ENCODE measurements at places on chromosomes 2 and 18. TPM values are rescaled to one million over a fixed set of nuclear protein-coding genes. Genes with fewer than 3 reads are reported as not detected.

The EFHD1 gene
- 9.6 TPM for total RNA-seq

The ATL2 gene
- total RNA-seq, result 98.9 TPM

DNA sequence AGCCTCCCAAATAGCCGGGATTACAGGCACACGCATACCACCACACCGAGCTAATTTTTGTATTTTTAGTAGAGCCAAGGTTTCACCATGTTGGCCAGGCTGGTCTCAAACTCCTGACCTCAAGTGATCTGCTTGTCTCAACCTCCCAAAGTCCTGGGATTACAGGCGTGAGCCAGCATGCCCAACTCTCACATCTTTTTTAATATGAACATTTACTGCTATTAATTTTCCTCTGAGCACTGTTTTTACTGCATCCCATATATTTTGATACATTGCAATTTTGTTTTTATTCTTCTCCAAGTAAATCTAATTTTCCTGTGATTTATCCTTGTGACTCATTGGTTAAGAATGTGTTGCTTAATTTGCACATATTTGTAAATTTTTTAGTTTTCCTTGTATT is 9.5 kb upstream of the TANK start:
- DNase-seq, result no peak

DNA sequence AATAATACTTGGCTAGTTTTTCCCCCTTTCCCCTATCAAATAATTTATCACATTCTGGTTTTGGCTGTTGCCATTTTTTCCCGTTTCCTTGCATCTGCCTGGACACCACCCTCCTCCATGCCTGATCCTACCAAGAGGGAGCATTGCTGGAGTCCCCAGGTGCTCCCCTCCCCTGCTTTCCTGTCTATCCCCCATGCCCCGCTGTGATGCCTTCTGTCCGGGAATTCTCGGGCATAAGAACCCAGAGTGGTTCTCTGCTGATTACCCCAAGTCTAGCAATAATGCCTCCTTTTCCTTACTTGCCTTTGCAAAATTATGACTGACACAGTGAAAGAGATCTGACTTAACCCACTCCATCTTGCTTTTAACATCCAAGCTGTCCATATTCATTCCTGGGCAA is 248.0 kb upstream of the PXDN start:
- DNase-seq, result no peak

The POTEI gene
- not detected for total RNA-seq

GRCh38 chr18:22999212-22999611 is 66.1 kb downstream of the RBBP8 start:
- DNase-seq, result no peak

- DNase-seq, result no peak
Observed at GRCh38 chr18:58057291-58057965, 13.4 kb downstream of the NEDD4L start.

- no peak for DNase-seq
Observed at GRCh38 chr2:162072181-162072702, 1.8 kb downstream of the DPP4 start.

The ABCG8 gene
- not detected for total RNA-seq

The PKDCC gene
- 159 TPM for total RNA-seq

GRCh38 chr18:3728704-3729437 is 278.9 kb downstream of the TGIF1 start:
- no peak for DNase-seq

- DNase-seq, result no peak
Observed at GRCh38 chr2:127768775-127769479, 42.0 kb downstream of the WDR33 start.

DNA sequence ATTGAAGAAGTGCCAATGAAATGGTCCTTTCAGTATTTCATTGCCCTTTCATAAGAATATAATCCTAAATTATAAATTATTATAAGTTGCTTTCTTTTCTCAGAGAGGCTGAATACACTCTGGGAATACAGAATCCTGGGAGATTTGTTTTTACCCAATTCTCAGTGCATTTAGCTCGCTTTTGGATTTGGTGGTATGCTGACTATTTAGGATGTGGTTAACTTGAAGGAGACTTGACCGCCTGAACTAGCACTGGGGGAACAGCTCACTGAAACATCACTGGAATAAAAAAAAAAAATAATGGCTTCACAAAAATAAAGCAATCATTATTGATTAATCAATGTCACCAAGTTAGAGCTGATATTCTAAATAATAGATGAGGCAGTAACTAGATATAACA is 10.2 kb downstream of the TNFAIP6 start:
- no peak for DNase-seq

DNA sequence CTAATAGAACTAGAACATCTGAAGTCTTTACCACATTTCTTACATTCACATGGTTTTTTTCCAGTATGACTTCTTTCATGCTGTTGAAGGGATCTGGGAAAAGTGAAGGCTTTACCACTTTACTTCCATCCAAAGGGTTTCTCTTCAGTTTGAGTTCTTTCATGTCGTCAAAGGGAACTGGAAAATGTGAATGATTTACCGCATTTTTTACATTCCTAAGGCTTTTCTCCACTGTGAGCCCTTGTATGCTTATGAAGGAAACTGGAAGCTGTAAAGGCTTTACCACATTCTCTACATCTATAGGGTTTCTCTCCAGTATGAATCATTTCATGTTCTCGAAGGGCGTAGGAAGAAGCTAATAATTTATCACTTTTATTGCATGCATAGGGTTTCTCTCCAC is 46.7 kb downstream of the NBEAL1 start:
- no peak for DNase-seq

DNA sequence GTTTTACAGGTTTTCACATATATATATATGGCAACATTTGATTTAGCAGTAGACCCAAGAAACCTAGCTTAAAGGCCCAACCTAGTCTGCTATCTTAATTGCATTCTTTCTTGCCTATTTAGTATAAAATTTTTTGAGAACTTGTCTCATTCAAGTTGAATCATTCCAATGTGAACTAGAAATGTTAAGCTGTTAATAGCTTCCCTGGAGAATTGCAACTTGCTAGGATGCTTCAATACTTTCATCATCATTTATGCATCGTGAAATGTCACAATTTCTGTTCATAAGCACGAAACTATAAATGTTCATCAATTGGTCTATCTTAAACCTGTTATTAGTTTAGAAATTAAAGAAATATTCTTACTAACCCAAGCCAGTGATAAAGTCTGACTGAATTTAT is 217.6 kb downstream of the BABAM2 start:
- DNase-seq, result no peak

DNA sequence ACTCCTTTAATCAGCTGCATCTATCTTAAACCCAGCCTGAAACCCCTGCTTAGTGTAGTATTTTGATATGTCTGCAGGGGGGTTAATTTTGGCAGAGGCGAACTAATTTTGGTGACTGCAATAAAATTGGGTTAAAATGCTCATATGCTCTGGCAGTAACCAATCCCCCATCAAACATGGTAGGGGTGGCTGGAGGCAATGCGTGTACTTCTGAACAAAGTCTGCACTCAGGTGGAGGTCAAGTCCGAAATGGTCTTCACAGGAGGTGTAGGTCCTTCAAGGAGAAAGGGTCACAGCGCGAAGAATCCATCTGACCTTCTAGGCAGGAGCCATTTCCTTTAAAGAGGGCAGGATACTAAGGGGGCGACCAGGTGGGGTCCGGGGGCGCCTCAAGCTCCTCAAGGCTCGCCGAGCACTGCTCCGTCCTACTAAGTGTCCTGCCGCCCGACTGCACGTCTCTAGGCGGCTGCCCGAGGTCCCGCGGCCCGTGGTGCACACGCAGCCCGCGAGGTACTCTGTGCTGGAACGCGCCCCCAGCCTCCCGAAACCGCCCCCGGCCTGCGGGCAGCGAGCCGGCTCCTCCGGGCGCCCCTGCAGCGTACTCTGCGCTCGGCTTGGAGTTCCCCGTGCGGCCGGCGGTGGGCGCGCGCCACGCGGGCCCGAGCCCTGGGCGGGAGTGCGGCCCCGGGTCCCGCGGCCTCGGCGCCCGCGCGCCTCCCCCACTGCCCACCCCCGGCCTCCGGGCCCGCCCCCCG is 1.7 kb upstream of the LDLRAD4 start:
- DNase-seq, result peak; percentile 79

DNA sequence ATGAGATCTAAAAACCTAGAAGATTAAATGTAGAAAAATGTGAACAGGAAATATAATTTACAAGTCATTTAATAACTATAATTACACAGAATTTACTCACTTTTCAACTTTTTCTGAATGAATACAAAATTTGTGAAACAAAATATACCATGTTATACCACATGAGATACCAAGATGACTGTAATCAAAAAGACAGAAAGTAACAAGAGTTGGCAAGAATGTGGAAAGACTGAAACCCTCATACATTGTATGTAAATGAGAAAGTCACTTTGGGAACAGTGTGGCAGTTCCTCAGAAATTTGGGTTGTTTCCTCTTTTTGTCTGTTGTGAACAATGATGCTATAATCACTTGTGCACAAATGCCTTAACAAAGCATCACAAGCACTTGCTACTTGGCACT is 145.4 kb upstream of the ZNF804A start:
- no peak for DNase-seq

DNA sequence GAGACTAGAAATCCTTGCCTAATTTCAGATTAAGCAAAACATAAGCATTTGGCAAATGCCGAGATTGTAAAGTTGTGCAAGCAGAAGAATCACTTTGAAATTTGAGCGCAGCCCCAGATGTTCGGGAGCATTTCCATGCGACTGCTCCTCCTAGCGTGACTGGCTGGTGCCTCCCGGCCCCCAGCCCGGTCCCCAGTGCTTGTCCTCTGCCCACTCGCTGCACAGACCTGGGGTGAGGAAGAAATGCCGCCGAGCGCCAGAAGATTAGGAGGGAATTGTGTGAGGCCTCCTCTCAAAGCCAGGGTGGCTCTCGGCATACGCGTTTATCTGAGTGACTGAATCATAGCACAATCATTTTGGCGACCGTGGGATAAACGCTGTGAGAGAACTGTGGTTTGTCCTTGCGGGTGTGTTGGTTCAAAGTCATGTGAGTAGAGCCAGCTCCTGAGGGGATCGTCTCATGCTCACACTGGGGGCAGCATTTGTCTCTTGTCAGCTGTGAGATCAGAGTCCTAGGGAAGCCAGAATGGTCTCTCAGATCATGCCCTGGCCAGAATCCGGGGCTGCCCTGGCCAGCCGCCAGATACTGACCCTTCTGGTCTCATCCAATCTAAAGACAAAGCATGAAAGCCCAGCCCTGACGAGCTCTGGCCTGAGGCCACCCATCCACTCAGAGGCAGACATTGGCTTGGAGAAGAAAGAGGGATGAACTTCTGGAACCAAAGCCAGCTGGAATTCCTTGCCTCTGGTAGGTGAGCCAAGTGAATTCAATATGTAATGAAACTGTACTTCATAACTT is 189.3 kb downstream of the SH3RF3 start:
- DNase-seq, result peak; percentile 91

GRCh38 chr18:63155910-63156773 is 163.4 kb downstream of the BCL2 start:
- no peak for DNase-seq

Data from psoas muscle (tissue), 8 donors.